ENCODE measurements at places on chromosomes 7 and 10.
A peak's percentile ranks its signal among the peaks of the same experiment; 100 is the strongest.

GRCh38 chr10:79400146-79401004 is 45.0 kb downstream of the ZCCHC24 start:
- DNase-seq, result peak; percentile 73

GRCh38 chr10:100998183-100998990 is 1.2 kb upstream of the LZTS2 start:
- DNase-seq, result peak; percentile 90

GRCh38 chr7:51346126-51346525 is 29.5 kb upstream of the COBL start:
- no peak for DNase-seq

DNA sequence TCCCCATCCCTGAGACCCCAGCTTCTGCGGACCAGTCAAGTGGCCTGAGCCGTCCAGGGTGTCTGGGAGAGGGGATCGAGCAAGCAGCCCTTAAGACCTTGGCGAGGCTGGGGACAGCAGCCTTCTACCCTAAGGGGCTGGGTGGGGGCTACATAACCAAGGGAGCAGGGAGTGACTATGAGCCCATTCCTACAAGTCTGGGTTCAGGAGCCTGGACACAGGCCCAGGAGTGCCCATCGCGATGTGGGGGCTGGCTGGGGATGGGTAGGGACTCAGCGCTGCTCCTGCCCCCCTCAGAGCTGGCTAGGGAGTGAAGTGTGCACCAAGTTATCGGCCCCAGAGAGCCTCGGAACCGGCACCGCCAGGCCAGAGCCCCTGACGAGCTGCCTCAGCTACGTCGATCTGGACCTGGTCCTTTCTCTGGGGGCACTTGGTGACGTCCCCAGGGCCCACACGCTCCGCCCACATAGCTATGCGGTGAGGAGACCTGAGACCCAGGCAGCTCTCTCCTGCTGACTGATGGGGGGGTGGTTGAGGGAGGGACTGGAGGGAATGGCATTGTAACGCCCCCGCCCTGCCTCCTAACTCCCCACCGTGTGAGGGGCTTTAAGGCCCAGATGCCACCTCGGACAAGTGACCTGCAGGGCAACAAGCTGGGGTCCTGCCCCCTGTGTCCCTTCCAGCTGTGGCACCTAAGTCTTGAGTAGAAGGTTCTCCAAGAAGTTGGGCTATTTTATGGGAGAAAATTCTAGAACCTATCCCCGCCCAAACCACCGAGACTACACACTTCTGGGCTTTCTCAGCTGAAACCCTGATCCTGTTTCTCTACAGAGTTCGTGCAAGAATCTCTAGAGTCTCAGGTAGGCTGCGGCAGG is 2.5 kb downstream of the SAP25 start:
- no peak for DNase-seq

DNA sequence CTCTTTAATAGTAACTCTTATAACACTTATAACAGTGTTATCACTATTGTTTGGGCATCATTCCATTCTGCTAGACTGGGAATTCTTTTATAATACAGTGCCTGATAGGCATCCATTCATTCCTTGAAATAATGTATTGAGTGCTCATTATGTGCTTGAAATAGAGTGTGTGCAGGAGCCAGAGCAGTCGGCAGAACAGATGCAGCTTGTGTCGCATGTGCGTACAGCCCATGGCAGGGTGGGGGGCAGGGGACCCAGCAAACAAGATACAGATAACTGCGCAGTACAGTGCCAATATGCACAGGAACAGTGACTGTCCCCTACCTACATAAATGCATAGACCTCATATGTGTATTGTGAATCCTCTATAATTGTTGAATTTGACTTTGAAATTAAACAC is 99.3 kb downstream of the KAT6B start:
- peak; percentile 41 for DNase-seq

DNA sequence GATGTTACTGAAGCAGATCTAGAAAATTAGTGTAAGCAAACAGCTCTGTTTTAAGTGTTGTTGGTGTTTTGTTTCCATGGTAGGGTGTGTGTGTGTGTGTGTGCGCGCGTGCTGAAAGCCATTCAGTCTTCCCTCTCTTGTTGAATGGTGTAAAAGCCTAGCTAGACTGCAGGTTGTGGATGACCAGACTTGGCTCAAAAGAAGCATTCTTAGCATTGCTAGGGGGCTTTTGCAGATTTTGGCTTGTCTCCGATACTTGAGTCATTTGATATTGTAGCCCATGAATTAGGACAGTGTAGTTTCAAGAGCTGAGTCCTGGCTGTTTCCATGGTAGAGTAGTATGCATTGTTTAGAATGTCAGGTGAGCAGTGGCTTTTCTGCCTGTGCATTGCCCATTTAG is 99.1 kb downstream of the SND1 start:
- no peak for DNase-seq

DNA sequence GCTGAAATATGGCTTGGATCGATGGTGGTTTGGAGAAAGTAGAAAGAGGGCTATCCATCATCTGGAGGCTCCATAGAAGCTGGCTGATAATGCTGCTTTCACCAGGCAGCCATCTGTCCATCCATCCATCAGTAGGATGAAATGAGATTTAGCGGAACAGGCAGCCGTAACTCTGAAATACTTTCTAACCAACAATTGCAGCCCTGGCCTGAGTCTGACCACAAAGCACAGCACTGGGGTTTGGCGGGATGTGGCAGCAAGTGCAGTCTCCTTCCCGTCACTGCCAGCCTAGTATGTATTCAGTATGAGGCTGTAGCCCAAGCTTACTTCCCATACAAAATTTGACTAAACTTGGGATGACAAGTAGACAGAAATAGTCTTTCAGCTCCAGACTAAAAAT is 38.0 kb downstream of the R3HCC1L start:
- no peak for DNase-seq

DNA sequence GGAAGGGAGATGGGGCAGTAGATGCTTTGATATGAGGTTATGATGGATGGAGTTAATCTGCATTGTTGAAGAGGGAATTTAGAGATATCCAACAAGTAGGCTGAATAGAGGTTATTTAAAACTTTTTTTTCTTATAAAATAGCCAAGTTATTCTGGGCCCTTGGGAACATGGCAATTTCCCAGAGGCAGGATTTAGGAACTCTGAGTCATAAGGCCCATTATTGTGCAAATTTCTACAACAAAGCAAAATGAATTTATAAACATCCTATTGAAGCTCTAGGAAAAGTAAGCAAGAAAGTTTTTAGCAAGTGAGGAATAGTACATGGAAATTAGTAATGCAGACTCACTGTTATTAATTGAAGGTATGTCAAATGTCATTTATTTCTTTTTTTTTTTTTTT is 160.9 kb upstream of the NPY start:
- no peak for DNase-seq

DNA sequence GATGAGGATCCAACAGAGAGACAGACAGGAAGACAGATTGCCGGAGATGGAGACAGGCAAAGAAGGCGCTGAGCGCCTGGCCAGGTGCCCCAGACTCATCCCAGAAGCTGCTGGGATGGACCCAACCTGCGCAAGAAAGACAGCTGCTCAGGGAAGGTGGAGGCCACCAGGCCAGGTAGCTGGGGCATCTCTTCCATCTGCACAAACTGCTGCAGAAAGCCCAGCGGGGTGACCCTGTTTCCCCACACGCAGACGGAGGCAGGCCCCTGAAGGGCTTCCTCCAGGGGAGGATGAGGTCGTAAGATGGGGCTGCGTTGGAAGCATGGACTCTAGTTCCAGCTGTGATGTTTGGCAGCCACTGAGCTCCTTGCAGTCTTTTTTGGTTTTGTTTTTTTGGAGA is 16.5 kb upstream of the YWHAG start:
- DNase-seq, result peak; percentile 13

GRCh38 chr10:24027107-24027506 is 181.8 kb upstream of the KIAA1217 start:
- no peak for DNase-seq

DNA sequence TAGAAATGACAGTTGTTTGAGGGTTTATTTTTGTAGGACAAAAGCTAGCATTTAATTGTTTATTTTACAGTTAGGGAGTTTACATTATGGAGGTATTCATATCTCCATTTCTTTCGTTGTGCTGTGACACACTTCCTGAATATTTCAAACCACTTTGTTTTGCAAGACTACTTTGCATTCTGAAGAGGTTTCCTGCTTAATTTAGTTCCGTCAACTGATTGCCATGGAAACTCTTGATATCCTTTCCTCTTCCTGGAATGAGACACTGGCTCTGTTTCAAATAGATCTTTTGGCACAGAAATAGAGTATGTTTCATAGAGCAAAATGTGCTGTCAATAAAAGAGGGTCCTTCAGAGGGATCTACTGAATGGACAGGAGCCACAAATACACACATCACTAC is 159.5 kb upstream of the AGR3 start:
- no peak for DNase-seq
